ENCODE measurements at places on chromosomes 4 and X.

DNA sequence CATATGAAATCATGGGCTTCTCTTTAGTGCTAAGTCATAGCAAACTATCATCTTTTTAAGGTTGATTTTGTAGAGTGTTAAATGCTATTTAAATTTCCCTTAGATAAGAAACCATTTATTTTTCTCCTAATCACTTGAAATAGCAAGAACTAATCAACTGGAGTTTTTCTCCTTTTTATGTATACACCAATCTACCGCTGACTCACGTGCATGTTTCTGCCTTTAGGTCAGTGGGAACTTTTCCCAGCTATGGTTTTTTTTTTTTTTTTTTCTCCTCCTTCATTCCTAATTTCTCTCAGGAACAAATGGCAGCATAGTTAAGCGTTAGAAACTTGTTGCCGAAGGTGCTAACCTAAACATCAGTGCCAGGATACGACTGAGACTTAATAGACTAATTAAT, 176.4 kb downstream of the BMPR1B start:
- no peak for DNase-seq

DNA sequence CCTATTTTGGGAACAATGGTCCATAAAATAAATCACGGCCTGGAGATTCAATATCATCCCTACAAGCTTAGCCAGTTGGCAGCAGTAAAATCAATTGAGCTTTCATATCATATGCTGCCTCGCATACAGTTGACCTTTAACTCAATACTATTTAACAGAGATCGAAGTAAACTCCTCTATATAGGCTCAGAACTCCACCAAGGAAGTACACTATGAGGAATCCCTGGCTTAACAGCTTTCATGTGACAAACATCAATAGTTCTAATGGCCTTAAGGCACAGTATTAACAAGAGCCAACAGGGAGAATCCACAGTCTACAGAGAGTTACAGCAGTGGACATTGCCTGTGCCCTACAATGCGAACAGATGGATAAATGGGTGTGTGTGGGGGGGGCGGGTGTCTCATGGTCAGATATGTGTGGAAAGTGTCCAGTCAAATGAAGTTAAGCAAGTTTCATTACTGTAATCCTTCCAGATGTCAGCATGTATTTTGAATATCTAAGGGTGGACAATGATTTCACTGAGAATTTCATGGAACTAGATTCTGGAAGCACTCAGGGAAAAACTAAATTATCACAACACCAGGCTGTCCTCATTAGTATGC, 98.2 kb upstream of the FAM9B start:
- DNase-seq: no peak

GRCh38 chrX:40513012-40513411, 67.8 kb upstream of the ATP6AP2 start:
- DNase-seq: no peak

GRCh38 chrX:55489314-55490009, at the start of gene USP51:
TSS of gene USP51 (minus strand) at chrX:55489848. CDS start at chrX:55488939, 909 bp downstream.
- DNase-seq: no peak

DNA sequence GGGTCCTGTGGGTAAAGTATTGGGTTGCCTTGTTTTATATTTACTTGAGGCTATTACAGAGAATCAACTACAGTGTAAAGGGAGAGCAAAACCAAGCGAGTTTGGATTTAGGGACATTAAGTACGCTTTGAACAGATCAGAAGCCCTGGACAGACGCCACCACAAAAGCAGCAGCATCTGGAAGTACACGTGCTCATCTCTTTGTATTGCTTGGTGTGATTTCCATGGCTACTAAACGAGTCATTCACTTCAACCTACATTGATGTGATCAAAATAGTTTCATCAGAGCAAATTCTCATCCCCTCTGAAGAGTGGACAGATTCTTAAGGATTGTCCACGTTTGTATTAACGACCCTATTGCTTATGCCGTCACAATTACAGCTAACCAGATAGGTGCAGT, 85.1 kb downstream of the SORBS2 start:
- no peak for DNase-seq

DNA sequence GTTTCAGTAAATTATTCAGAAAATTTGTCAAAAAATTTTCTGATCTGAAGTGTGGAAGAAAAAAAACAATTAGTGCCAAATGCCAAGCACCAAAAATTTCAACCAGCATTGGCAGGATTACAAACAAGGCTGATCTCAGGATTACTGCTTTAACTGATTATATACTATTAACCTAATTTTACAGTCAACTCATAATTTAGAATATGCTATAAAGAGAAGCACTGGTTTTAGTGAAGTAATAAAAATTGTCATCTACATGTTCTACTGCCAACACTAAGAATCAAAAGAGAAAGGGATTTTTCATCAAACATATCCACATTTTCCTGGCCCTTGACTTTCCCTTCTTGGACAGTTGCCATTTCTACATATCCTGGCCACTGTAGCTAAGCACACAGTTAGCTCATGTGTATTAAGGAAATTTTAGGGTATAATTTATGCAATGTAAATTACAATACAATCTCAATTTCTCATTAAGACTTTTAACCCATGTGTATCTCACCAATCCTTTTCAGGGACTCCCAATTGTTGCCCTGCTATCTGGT, 33.8 kb downstream of the THOC2 start:
- DNase-seq: no peak

- DNase-seq: no peak
These were observed 11.0 kb downstream of the PKD2 start for GRCh38 chr4:88018466-88018865.

GRCh38 chrX:19007011-19007410, 23.1 kb upstream of the PHKA2 start:
- no peak for DNase-seq

- peak; percentile 1 for DNase-seq
These were observed 221.4 kb downstream of the TACR3 start for GRCh38 chr4:103498161-103499070.

DNA sequence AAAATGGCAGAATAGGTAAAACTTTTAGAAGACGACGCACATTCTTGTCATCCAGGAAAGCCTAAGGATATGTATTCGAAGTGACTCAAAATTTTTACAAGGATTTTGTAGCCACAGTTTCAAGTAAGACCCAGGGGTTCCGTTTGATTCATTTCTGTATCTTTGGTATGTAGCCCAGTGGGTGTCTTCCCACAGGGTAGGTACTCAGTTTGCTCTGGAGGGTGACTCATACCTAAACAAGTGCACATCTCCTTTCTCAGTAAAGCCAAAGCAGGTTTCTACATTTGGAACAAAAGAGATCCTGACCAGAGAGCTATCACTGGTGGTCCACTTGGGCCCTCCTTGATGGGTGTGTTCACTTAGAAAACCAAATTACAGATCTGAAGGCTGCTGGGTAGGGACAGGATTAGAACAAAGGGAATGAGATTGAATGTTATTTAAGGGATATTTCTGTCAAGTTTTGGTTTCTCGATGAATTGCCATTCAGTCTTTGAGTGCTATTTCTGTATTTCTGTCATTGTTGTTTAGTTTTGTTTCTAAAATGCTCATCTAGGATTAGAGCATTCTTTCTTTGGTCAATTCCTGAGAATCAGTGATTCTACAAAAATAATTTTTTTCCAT, 56.1 kb downstream of the PLS3 start:
- DNase-seq: peak; percentile 0
